Smooth muscle cell of the brain vasculature (primary cell): ENCODE measurements at places on chromosomes 1 and 21.

GRCh38 chr1:245810789-245811337 lies 656.1 kb downstream of the KIF26B start:
- DNase-seq, result no peak

DNA sequence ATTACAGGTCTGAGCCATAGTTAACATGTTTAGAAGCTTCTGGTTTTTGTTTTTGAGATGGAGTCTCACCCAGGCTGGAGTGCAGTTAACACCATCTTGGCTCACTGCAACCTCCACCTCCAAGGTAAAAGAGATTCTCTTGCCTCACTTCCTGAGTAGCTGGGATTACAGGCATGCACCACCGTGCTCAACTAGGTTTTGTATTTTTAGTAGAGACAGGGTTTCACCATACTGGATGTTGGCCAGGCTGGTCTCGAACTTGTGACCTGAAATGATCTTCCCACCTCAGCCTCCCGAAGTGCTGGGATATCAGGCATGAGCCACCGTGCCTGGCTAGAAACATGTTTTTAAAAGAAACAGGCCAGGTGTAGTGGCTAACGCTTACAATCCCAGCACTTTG lies 10.5 kb downstream of the NDUFS5 start:
- DNase-seq, result no peak

- DNase-seq, result no peak
Observed at GRCh38 chr1:91610789-91611188, 110.1 kb downstream of the CDC7 start.

- DNase-seq, result no peak
Observed at GRCh38 chr1:94351481-94351880, 66.7 kb upstream of the ABCD3 start.

DNA sequence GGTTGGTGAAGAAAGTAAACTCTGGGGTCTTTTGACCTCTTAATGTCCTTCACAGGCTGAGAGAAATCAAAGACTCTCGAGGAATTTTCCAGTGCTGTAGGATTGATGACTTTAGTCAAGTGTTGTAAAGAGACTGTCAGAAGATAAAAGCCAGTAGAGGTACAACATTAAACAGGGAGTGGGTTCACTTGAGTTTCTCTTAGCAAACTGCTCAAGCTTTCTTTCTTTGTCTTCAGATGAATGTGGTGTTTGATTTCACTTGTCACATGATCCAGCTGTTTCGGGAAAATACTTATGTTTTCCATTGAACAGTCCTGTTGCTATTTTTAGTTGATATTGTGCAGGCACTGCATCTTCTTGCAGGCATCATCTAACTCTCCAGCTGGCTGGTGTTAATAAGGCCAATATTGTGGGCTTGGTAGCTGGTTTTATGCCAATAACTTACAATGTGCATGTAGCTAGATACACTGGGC lies 45.6 kb downstream of the XCL2 start:
- no peak for DNase-seq

DNA sequence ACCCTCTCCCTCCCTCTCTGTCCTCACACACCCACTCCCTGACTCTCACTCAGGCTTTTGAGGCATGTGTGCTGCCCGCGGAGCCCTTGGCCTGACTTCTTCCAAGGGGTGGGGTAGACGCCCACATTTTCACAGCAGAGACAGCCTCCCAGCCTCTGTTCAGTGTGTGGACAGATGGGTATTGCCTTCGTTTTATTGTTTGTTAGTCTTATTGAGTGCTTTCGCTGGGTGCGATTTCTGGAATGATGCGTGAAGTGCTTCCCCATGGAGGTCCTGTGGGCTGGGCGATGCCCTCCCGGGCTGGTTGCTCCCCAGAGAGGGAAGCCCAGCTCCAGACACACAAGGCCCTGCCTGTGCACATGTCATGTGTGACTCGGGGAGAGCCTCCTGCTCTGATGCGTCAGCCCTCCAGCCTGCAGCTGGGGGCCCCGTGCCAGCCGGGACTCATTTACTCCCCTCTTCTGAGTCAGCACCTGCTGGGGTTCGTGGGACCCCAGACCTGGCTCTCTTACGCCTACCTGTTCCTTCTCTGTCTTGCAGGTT lies 14.7 kb downstream of the PDXK start:
- DNase-seq, result no peak

GRCh38 chr1:8213136-8213535 lies 104.8 kb upstream of the SLC45A1 start:
- no peak for DNase-seq

- no peak for DNase-seq
Observed at GRCh38 chr1:221809091-221810029, 67.5 kb upstream of the DUSP10 start.

DNA sequence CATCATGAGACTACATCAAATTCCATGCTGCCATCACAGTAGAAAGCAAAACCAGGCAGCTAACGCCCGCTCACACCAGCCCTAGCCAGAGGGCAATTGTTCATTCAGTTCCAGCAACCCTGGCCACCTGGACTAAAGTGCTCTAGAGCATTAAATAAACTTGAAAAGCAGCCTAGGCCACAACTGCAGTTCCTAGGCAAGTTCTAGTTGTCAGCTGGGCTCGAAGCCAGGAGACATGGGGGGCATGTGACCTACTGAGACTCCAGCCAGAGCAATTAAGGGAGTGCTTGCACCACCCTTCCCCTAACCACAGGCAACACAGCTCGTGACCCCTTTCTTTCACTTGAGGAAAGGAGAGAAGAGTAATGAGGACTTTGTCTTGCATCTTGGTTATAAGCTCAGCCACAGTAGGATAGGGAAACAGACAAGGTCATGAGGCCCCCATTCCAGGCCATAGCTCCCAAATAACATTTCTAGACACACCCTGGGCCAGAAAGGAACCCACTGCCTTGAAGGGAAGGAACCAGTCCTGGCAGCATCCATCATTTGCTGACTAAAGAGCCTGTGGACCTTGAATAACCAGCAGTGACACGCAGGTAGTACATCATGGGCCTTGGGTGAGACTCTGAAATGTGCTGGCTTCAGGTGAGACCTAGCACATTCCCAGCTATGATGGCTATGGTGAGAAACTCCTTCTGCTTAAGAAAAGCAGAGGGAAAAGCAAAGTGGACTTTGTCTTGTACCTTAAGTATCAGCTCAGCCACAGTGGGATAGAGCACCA lies 77.0 kb downstream of the ZZZ3 start:
- peak; percentile 47 for DNase-seq

DNA sequence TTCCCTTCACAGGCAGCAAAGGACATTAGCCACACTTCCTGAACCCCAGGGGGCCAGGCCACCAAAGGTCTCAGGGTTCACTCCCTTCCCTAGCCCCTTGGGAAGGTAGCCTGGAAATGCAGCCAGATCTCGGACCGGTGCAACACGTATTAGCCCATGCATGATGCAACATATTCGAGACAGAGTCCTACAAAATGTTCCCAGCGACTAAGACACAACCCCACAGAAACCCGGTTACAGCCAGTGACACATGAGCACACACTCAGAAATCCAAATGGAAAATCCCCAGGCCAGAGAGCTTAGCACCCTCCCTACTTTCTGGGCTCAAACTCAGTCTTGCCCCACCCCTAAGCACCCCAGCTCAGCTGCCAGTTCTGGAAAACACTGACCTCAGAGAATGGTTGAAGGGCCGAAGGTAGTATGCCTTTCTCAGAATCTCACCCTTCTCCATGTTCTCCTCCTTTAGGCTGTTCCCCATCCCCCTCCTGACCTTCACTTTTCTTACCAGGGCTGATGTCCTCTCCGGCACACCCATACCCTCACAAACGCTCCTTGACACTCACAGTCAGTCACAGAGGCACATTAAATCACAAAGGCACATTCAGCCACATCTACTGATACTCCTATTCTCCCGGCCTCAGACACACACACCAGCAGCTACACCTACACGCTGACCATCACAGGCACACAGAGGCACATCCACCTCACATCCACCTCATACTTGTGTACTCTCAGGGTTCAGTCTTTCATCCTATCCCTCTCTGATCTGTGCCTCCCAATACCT lies at the start of gene TSPAN1:
TSS of gene TSPAN1 (plus strand) at position 640 of the 784 bp plus-strand sequence. CDS start 6,021 bp downstream, outside the sequence.
- DNase-seq, result no peak

- DNase-seq, result no peak
Observed at GRCh38 chr1:183454377-183454776, 17.9 kb upstream of the SMG7 start.

DNA sequence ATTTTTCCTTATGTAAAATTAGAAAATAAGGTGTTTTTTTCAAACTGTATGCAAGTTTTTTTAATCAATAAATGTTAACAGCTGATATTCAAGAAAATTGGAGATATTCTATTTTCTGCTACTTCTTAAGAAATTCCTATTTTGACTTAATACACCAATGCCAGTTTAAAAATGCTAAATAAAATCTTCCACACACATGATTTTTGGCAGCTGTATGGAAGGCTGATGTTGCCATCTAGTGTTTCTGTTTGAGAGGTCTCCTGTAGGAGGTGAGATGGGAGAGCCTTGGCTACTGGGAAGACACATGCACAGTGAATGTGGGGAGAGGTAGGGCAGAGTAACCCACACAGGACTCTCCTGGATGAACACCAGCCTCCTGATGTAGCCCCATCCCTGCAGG lies 29.2 kb upstream of the OR2B11 start:
- no peak for DNase-seq

DNA sequence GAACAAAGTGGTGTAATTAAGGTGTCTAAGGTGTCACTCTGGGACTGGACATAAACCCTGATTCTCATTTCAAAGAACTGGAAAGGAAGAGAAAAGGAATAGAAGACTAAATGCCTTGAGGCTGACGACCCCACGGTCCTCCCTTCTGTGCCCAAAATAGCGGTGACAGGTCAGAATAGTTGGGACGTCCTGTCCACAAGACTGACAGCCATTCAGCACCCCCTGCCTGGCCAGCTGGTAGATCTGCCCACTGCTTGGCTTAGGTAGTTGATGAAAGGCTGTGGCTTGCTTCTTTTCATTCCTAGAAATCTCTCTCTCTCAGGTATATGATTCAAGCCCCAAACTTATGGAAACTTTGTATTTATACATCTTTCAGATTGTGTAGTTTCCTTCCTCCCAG lies 26.4 kb upstream of the CREG1 start:
- DNase-seq, result no peak

GRCh38 chr1:214448536-214448935 lies 102.9 kb downstream of the PTPN14 start:
- no peak for DNase-seq

GRCh38 chr1:222582099-222582774 lies 7.5 kb downstream of the TAF1A start:
- DNase-seq, result no peak

GRCh38 chr1:156136970-156137483 lies 16.4 kb upstream of the SEMA4A start:
- DNase-seq, result no peak

DNA sequence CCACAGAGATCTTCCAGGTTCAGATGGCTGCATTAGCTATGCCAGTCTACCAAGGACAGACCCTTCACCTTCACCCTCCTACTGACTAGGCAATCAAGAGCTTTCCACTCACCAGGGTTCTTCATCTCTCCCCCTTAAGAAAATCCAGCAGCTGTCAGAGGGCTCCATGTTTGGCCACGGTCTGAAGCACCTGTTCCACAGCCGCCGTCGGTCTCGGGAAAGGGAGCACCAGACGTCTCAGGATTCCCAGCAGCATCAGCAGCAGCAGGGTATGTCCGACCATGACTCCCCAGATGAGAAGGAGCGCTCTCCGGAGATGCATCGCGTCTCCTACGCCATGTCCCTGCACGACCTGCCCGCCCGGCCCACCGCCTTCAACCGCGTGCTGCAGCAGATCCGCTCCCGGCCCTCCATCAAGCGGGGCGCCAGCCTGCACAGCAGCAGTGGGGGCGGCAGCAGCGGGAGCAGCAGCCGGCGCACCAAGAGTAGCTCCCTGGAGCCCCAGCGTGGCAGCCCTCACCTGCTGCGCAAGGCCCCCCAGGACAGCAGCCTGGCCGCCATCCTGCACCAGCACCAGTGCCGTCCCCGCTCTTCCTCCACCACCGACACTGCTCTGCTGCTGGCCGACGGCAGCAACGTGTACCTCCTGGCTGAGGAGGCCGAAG lies 13.8 kb downstream of the TMCC2 start:
- DNase-seq, result no peak

DNA sequence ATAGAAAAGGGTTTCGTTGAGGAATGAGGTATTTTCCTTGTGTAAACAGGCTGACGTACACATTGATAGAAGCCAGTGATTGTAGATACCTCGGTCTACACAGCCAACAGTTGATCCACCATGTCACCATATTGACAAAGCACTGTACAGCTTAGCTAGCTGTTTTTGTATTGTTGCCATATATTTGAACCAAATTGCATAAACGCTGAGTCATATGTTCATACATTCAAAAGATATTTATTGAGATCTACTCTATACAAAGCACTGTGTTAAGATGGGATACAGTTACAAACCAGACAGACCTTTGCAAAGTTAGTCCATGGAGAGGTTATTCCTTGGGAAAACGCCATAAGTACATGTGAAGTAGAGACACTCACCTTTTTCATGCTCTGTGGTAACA lies 132.4 kb upstream of the ATP1B1 start:
- DNase-seq, result no peak

- no peak for DNase-seq
Observed at GRCh38 chr1:33323663-33324477, 3.0 kb upstream of the A3GALT2 start.

DNA sequence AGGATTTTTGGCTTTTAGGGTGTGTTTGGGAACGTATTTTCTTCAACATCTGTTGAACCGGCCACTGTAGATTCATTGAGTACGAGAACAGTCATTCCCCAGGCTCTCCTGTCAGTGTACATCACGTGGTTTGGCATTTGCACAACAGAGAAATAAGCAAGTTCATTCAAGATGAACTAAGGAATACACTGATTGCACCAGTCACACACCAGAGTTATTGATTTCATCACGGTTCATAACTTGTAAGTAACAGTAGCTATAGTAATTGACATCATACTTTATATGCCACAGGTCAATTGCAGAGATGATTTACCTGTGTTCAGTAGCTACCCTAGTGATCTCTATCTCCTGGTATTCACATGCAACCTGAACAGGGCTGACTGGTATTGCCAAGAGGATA lies 90.7 kb upstream of the ETS2 start:
- DNase-seq, result no peak

- DNase-seq, result no peak
Observed at GRCh38 chr1:233884461-233885151, 19.9 kb upstream of the SLC35F3 start.

GRCh38 chr1:117412472-117412871 lies 45.2 kb downstream of the MAN1A2 start:
- DNase-seq, result no peak

DNA sequence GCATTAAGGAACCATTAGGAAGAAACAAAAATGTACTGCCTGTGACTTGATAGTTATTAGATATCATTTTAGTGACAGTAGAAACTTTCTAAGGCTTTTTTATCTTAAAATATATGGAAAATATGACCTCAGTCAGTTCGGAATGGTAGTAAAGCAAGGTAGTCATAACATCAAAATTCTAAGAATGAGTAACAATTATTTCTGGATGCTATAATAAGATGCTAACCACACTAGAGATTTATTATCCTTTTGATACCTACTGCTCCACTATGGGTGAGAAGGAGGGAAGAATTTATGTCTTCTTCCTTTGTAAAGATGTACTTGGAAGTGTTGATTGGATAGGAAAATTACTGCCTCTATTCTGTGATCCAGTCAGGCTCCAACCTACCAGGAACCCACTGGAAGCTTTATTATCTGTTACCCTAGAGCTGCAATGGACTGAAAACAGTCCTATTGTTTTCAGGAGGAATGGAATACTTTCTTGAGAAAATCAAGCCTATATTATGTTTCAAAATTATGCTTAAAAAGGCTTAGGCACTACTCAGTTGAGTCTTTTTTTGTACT lies 8.8 kb downstream of the FMN2 start:
- DNase-seq, result no peak

GRCh38 chr1:64894438-64895196 lies 71.7 kb downstream of the JAK1 start:
- no peak for DNase-seq

- DNase-seq, result no peak
Observed at GRCh38 chr1:174209347-174210187, 50.2 kb downstream of the RABGAP1L start.

- DNase-seq, result no peak
Observed at GRCh38 chr1:231095595-231095994, 55.5 kb upstream of the FAM89A start.
